Activated T-cell treated with anti-CD3 and anti-CD28 coated beads, Interleukin-2, amount 50 U/mL, for 4 hours (primary cell): ENCODE measurements at places on chromosomes 1 and 21.

DNA sequence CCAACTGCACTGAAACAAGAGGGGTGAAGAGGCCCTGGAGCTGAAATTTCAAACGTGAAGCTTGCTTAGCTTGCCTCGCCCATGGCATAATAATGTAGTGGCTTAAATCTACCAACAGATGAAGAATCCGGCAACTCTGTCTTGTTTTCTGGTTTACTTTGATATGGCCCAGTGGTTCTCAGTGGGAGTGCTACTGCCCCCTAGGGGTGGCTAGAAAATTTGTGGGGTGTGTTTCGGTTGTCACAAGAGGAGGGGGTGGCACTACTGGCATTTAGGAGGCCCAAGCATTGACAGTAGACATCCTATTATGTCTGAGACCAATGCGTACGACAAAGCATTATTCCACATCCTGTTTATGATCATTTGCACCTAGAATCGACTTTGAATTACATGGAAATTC lies 51.9 kb upstream of the C8B start:
- DNase-seq = no peak

GRCh38 chr1:119652587-119652986 lies 4.5 kb upstream of the ZNF697 start:
- DNase-seq = no peak

DNA sequence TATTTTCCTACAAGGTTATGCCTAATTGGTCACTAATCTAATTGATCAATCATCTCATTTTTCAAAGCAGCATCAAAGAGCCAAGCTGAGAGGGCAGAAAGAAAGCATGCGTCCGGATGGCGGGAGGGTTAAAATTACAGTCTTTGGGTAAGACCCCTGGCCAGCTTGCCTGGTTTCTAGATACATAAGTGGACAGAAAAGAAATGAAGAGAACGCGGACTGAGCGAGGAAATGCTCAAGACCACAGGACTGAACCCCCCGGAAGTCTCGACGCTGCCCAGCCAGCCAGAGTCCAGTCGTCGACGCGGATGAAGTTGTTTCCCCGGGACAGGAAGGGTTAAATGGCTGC lies 297.2 kb downstream of the OMA1 start:
- DNase-seq = no peak

GRCh38 chr1:99502400-99502799 lies 143.5 kb upstream of the PALMD start:
- no peak for DNase-seq

DNA sequence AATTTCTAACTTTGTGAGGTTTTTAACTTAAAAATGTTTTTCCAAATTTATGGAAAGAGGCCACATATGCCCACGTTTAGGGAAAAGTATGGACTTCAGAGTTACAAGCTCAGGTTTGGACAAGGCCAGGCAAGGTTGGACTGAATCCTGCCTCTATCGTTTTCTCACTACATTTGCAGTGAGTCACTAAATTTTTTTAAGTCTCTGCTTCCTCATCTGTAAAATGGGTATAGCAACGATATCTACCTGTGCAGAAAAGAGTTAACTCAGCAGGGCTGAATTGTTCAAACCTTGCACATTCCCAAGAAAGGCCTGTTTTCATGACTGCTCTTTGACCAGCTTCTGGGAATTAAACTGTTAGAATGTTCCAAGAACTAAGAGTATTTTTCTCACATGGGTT lies 159.1 kb downstream of the LTN1 start:
- no peak for DNase-seq

- no peak for DNase-seq
These were observed 643.5 kb downstream of the AJAP1 start for GRCh38 chr1:5297886-5298239.

DNA sequence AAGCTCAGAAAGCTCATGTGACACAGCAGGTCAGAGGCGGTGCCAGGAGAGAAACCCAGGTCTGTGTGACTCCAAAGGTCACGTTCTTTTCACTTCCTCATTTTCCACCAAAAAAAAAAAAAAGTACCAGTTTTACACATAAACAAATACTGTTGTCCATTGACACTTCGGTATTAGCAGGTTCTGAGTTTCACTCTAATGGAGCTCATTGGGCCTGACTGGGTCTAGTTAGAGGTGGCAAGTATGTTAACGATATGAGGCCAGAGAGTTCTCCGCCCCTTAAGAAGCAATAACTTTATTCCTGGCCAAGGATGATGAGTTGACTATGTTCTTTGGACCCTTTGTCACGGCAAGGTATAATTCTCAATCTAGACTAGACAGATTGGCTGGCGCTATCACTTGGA lies 30.0 kb upstream of the SDE2 start:
- no peak for DNase-seq

- DNase-seq = no peak
These were observed 34.7 kb upstream of the L1TD1 start for GRCh38 chr1:62159940-62160348.

DNA sequence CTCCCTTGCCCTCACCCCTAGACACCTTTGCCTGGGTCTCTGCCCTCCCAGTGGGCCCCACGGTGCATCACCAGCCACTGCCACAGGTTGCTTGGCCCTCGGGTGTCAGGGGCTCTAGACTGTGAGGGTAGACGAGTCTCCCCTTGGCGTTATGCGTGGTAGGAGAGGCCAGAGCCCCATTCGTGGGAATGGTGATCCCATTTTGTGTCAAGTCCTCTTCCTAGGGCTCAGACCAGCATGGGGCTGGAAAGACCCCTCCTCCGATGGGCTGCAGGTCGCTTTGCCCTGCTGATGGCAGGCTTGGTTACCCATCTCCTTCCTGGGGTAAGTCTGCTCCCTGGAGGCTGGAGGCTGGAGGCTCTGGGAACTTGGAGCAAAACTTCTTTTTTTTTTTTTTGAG lies 42.4 kb downstream of the SLC30A1 start:
- DNase-seq = no peak

GRCh38 chr1:53511323-53511932 lies 52.2 kb downstream of the DMRTB1 start:
- DNase-seq = no peak

- DNase-seq = no peak
These were observed 1131.8 kb upstream of the TMPRSS15 start for GRCh38 chr21:19535356-19535755.

GRCh38 chr21:37193676-37194075 lies 73.5 kb downstream of the VPS26C start:
- no peak for DNase-seq

DNA sequence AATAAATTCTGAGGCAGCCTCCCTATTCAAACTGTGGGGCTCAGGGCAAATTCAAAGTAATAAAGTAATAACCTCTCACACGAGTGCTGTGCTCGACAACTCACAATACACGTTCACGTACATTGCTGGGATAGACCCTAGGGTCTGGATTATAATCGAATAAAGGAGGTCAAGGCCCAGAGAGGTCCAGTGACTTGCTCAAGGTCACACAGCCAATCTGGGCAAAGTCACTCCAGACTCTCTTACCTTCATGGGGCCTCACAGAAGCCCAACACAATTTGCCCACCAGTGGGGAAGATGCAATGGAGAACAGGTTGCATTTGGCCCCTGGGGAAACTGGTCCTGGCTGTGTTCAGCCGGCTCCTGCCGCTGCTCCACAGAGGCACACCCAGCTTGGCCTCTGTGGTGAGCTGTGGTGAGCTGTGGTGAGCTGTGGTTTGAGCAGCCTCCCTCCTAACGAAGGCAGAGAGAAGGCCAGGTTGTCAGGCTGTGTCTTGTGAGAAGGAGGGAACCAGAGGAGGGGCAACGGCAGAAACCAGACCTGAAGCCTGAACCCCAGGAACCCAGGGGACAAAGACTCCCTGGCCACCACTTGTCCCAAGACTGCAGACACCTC lies 35.1 kb downstream of the NUAK2 start:
- DNase-seq = peak; percentile 29

GRCh38 chr1:55190109-55190508 lies 25.1 kb downstream of the USP24 start:
- DNase-seq = no peak

DNA sequence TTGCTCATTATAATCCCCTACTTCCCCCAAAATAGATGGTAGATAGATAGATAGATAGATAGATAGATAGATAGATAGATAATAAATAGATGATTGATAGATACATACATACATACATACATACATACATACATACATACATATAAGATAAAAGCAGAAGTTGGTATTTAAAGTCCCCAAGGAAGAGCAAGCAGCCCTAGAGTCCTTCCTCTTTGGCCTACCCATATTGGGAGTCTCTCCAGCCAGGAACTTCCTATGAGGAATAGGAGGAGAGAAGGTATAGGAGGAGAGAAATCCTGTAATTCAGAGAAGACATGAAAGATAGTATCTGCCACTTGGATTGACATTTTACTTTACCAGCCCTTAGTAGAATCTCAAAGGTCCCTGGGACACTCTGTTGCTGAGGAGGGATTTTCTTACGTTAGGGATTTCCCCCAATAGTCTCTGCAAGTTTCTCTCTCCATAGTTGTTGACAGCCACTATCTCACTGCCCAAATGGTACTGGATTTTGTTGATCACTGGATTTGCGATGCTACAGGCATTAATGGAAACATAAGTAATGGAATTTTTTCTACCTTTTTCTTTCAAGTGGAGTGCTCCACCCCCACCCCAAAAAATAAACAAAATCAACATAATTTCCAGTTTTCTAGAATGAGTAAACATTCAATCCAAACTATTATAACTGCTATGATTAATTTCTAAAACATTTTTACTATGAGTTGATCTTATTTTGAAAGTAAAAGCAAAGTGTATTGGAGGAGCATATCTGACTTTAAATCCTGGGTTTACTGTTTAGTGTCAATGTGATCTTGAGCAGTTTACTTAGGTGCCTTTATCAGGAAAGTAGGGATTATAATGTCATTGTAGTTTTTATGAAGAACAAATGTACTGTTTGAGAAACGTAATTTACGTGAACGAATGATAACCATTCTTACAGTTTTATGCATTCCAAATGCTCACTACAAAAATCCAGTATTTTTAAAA lies 93.2 kb upstream of the TNFSF4 start:
- DNase-seq = no peak

GRCh38 chr1:44821240-44821715 lies 13.0 kb downstream of the BTBD19 start:
- no peak for DNase-seq

GRCh38 chr1:201673093-201673492 lies 134.2 kb downstream of the NAV1 start:
- no peak for DNase-seq

- no peak for DNase-seq
These were observed 2.6 kb upstream of the CFAP45 start for GRCh38 chr1:159902541-159902940.

DNA sequence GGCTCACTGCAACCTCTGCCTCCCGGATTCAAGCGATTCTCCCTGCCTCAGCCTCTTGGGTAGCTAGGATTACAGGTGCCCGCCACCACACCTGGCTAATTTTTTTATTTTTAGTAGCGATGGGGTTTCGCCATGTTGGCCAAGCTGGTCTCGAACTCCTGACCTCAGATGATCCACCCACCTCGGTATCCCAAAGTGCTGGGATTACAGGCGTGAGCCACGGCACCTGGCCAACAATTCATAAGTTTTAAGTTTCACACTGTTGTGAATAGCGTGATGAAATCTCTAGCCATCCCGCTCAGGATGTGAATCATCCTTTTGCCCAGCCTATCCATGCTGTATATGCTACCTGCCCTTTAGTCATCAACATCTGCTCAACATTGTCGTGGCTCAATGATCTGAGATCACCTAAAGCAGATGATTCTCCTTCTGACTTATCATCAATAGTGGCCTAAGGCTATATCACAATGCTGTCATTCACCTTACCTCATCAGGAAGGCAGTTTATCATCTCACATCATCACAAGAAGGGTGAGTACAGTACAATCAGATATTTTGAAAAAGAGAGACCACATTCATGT lies 2.6 kb downstream of the PFDN2 start:
- DNase-seq = no peak

- DNase-seq = no peak
These were observed 104.1 kb downstream of the NR5A2 start for GRCh38 chr1:200131551-200132125.

DNA sequence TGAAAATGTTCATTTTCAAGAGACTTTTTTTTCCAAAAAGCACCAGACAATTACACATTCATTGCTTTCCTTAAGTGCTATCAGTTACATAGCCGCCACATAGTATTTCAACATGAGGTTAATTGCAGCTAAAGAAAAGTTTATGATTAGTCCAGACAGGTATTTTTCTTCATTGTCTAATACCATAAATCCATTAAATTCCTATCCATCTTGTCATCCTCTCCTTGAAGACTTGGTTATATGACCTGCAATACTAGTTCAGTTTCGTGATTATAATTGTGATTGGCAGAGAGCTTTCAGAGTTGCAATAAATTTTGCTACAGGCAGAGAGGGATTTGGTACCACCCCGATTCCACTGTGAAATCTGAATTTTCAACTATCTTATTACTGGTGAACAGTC lies 437.7 kb downstream of the GPATCH2 start:
- no peak for DNase-seq

DNA sequence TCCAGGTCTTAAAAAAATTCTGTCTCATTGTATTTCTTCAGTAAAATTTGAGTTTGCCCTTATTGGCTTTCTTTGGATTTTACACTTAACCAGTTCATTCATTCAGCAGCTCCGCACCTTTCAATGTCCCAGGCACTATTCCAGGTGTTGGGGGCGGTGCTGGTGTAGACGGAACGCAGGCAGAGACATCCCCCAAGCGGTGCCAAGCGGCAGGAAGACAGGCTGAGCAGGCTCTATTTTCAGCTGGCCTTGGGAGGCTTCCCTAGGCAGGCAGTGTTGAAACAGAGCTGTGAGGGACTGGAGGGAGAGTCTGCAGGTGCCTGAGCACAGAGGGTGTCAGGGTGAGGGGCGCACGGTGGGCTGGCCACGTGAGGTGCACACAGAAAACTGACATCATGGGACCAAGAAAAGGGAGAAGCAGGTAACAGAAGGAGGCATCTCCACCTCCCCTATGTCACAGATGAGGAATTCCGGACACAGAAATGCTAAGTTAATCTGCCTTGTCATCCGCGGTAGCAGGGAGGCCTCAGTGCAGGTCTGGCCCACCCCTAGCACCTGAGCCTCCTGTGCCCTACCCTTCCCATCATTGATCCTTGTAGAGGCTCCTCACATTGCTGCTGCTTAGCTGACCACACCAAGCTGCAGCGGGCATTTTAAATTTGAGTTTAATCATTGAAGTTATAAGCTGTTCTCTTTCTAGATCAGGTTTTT lies 40.8 kb downstream of the SLC37A1 start:
- DNase-seq = no peak

DNA sequence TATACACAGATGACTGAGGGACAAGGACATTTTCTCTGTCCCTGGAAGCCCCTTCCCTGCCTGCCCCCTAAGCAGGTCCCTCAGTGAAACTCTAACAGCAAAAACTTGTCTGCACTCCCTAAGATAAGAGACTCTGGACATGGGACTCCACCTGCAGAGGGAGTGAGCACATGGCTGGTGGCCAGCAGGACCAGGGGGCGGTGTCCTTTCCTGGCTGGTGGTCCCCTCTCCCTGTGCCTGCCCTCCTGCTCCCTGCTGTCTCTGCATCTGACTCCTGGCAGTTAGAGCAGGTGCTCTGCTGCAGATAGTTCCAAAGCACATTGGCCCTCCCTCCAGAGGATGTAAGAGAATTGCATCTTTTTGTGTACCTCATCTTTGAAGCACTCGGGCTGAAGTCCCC lies 215.5 kb downstream of the GRIK3 start:
- DNase-seq = no peak

- DNase-seq = no peak
These were observed 405.7 kb upstream of the NCAM2 start for GRCh38 chr21:20592463-20592862.
